A549 treated with Mapracorat at 1 μM for 4 hours (cell line): ENCODE measurements at places on chromosomes 12 and 14. TPM values are rescaled to one million over a fixed set of nuclear protein-coding genes. Genes with fewer than 3 reads are reported as not detected.

The CNTN1 gene
- 35.1 to 66.0 TPM (median 51.4 TPM) in 5 replicates for total RNA-seq

The TEX22 gene
- total RNA-seq: 0.13 to 0.53 TPM (median 0.16 TPM) in 5 replicates

The EML5 gene
- total RNA-seq: 0.39 to 1.0 TPM (median 0.44 TPM) in 5 replicates

The ADAM21 gene
- total RNA-seq: 0.06 TPM in 2 of 5 replicates, not detected in the others
